Fibroblast of the aortic adventitia (primary cell): ENCODE measurements at places on chromosomes 3 and 15. TPM values are rescaled to one million over a fixed set of nuclear protein-coding genes. Genes with fewer than 3 reads are reported as not detected.

GRCh38 chr3:106635271-106635670, 742.0 kb upstream of the CCDC54 start:
- peak; percentile 92 for DNase-seq

DNA sequence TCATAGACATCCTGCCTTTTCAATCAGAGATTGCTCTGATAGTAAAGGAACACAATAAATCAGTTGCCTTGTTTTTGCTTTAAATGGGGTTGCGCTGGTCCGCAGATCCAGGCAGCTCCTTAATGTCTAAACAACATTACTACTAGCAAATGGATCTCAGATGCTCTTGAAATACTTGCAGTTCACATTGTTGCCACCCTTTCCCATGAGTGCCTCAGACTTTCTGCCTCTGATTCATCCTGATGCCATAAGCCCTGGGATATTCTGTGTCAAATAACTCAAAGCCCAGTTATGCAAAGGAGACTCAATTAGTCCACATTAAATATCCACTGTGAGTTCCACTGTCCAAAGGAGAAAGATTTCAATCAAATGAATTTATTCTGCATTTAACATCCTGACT, 196.7 kb downstream of the PLCH1 start:
- no peak for DNase-seq

DNA sequence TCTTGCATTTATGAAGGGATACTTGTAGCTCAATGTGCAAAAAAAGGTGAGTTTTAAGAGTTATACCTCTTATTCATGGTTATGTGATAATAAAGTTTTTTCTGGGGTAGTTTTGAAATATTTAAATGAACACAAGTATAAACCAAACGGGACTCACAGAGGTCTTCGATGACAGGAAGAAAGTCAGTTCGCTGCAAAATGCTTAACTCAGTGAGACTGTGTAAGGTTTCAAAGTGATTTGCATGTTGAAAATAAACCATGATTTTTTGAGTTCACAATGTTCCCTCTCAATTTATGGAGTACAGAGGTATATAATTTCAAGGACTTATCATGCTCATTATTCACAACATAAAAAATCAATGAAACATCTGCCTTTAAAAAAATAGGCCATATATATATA, 36.3 kb upstream of the MYH15 start:
- DNase-seq, result no peak

DNA sequence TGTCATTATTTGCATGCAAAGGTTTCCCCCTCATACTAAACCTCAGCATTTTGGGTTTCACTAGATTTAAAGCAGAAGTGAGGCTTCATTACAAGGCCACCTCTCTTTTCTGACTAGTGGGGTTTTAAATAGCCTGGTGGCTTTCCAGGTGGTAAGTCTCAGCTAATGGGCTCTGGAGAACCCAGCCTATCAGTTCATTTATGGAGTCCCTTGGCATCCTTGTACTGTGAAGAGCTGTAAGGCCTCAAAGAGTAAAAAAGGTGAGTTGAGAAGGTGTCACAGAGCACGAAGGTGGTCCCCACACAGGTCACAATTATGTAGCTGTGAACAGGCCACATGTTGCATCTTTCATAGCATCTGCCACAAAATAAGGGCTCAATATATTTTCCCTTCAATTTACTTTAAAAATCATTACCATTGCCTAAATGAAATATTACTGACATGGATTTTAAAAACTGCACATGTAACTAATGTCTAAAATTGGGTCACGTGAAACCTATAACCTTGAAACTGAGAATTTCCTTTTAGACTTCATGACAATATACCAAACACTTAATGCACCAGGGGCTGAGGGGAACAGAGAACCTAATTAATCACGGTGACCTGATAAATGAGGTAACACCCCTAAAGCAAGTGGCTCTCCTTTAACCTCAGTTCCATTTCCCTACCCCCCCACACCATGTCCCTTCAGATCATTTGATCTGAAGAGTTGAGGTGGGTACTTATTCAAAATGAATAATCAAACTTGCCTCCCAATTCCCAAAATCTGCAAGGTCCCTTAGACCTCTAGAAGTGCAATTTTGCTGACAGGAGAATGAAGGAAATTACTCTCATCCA, 1.3 kb downstream of the NGLY1 start:
- no peak for DNase-seq

DNA sequence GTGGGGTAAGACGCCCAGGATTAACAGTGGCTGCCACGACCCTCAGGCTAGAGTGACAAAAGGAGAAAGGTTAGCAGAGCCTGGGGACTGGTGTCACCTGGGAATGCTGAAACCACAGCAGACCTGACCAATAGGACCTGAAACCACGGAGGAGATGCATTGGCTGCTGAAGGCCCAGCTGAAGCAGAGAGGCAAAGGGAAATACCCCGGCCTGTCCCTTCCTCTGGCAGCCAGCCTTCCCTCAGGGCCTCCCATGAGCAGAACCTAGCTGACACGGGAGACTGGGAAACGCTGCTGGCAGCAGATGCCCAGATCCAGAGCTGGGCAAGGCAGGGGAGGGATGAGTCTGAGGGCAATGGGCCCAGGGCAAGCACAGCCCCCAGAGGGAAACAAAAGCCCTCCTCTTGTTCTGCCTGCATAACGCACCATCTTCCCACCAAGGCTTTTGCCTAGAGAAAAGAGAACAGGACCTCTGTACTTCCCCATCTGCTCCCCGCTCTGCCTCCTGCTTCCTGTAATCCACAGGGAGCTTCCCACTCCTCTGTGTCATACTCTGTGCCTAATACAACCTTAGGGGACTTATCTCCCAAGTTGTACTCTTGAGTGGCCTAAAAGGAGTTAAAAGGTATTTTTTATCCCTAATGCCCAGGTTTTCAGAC, 216.2 kb downstream of the ABHD5 start:
- no peak for DNase-seq

DNA sequence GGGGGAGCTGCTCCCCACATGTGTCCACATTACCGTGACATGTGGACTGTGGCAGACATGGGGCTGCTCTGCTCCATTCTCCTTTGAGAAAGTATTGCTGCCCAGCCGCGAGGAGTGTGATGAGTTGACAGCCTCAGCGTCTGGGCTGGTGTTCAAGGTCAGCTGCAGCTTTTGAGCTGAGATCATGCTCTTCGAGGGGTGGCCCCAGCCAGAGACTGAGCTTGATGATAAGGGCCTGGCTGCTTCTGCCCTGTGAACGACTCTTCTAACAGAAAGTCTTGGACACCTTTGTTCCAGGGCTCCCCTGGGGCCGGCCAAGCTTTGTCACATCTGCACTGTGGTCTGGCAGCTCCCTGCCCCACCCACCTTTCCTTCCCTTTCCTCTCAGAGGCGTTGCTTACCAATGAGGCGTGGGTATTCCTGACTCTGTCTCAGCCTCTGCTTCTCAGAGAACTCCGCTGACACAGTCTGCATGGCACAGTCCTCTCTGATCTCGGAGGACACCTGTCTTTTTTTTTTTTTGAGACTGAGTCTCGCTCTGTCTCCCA, 86.6 kb downstream of the CHRD start:
- peak; percentile 65 for DNase-seq

DNA sequence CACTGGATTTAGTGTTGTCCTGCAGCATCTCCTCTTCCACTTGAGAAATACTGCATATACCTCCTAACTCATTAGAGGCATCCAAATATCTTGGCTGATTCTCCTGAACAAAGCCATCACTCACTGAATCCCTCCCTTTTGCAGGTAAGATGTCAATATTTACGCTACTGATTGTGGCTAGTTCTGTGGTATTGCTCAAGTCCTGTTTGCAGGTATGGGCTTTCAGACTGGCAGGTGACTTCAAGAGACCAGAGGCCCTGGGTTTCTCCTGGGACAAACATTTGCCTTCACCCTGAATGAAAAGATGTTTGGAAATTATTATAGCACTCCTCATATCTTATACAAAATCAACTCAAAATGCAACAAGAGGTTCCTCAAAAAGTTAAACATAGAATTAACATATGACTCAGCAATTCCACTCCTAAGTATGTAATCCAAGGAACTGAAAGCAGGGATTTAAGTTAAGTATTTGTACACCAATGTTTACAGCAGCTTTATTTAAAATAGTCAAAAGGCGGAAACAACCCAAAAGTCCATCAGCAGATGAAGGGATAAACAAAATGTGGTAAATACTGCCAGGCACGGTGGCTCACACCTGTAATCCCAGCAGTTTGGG, 18.6 kb downstream of the NEK4 start:
- peak; percentile 6 for DNase-seq

DNA sequence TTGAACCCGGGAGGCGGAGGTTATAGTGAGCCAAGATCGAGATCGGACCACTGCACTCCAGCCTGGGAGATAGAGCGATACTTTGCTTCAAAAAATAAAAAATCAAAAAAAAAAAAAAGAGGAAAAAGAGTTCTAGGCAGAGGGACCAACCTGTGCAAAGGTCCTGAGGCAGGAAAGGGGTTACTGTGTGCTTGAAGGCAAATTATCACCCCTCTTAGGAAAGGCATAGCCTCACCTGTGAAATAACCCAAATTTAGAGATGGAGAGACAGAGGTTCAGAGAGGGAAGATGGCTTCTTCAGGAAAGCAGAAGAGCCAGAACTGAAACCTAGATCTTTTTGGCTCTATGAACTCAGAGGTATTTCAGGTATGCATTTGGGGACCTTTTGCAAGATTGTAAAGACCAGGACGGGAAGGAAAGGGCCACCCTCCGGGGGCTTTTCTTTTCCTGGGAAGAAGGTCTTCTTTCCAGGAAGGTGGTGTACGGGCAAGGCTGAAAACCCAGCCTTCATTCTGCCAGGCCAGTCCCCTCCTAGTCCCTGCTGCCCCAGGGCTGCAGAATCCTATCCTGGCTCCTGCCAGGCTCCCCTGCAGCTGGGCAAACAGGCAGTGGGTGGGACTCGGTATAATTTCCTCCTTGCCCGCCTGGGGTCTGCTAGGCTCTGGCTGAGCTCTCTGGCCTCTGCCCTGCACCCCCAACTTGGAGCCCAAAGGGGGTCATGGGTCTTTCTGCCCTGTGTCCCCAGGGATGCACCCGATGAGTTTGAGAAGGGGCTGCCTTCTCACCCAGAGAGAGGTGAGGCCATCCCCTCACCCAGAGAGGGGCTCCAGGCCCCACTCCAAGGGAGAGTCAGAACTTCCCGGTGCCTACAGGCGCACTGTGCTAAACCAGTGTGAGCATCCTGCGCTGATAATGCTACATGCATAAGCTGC, 14.4 kb upstream of the CSK start:
- DNase-seq, result no peak

GRCh38 chr15:86295511-86295910, 215.8 kb downstream of the AGBL1 start:
- no peak for DNase-seq

DNA sequence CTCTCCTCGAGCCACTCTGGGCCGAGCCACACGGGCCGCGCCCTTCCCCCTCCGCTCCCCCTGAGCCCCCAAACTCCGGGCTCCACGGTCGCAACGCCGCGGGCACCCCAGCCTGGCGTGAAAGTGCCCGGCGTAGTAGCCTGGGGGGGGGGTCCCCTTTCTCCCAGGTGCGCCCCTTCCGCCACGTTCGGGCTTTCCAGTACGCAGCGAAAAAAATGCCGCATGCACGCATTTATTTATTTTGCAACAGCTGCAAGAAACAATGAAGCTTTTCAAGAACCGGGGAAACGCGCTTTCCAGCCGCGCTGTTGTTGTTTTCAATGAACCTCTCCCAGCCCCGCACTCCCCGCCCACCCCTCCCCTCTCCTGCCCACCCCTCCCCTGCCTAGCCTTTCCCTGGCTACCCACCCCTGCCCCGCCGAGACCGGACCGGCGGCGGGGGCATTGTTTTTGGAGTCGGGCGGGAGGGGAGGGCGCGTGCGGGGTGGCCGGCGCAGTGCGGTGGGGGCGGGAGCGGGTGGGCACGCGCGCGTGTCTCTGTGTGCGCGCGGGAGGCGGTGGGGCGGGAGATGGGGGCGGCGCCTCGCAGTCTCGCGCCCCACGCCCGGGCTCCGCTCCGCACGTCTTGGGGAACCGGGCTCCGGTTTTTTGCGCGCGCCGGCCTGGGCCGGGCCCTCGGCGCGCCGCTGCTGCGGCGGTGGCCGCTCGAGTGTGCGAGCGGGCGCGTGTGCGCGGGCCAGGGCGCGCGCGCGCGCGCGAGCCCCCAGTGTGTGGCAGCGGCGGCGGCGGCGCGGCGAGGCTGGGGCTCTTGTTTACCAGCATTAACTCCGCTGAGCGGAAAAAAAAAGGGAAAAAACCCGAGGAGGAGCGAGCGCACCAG, at the start of gene IGF1R:
TSS of gene IGF1R (plus strand) at position 766 of the 880 bp plus-strand sequence. CDS start 1,043 bp downstream, outside the sequence.
- peak; percentile 81 for DNase-seq

Gene GOLGA6L10
- total RNA-seq, result 0.45 and 0.49 TPM in 2 replicates

- DNase-seq, result no peak
Measured at GRCh38 chr3:89740080-89740880, 632.9 kb downstream of the EPHA3 start.

- DNase-seq, result no peak
Measured at GRCh38 chr3:2156244-2156847, 57.7 kb downstream of the CNTN4 start.

DNA sequence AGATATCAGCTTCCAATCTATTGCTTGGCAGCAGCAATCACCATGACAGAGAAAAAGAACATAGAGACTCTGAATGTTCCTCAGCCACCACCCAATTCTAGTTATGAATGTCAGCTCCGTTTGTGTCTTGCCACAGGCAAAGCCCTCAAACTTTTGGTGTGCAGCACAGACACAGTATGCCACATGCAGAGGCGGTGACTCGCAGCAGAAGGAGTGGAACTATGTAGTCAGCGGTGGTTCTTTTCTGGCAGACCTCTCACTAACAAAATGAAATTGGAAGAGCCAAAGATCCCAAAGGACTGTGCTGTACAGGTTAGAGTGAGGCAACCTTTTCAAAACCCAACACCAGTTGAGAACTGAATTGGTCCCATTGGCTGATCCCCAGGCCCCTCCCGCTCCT, 220.9 kb downstream of the SLC9A9 start:
- DNase-seq, result peak; percentile 13

Gene SNX33
- total RNA-seq, result 27.8 and 35.2 TPM in 2 replicates

DNA sequence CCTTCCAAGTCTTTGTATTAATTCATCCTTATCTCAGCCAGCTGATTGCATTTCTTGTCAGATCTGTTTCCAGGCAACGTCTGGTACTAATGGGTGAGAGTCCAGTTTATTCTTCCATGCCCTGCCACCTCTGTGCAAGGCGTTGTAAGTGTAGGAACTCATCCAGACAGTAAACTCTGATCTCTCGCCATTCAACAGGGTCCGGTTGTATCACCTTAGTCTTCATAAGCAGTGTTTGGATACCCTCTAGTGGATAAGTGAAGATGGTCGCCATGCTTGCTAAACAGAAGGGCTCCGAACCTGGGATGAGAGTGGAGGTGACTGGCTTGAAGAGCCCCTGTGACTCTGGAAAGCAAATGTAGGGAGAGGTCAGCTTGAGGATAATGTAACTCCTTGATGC, 51.6 kb upstream of the CMTM7 start:
- peak; percentile 56 for DNase-seq

DNA sequence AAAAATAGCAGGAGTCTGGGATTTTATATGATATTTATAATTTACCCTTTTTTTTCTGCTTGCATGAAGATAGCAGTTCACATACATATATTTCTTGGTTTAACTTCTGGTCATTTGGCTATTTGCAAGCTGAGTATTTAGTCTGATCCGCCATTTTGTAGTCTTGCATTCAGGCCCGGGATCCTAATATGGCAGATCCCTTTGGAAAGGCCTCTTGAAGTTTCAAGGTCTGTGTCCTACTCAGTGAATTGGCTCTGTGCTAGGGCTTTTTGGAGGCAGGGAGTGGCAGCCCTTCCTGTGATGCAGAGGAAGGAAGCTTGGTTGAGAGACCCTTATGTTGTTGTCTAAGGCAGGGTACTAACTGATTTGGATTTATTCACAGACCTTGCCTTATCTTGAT, 2.9 kb downstream of the SNRPN start:
- DNase-seq, result no peak
